Thyroid gland (tissue), 4 donors: ENCODE measurements at places on chromosomes 13 and 19. TPM values are rescaled to one million over a fixed set of nuclear protein-coding genes. Genes with fewer than 3 reads are reported as not detected.

Gene CRTC1
- total RNA-seq: 13.7 TPM

DNA sequence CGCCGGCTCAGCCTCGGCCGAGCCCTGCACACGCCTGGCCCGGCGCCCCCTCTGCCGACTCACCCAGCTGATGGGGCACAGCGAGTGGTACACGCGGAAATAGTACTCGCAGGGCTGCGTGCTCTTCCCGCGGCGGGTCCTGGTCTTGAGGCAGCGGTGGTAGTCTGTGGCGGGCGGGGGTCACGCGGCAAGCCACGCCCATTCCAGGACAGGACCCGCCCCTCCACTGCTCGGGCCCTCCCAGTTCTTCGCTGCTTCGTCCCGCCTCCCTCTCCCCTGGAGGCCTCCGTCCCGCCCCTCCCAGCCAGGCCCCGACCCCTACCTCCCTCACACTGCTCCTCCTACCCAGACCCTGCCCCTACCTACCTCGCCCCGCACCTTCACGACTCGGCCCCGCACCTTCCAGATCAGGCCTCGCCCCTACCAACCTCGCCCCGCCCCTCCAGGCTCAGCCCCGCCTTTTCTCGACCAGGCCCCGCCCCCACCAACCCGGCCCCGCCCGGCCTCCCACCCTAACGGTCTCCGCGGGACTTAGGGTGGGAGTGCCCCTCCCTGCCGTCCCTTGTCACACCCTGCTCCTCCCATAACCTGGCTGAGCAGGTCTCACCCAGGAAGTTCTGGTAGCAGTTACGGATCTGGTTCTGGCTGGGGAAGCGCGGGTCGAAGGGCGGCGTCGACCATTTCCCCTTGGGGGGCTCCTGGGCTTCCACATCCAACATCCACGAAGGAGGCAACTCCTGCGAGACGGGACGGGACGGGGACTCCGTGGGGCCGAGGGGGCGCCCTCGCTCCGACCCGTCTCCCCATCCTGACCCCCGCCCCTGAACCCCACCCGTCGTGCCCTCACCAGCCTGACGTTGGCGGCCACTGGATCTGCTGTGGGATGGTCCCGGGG is 469 bp downstream of the COX6B2 start:
- H3K36me3 ChIP-seq: no peaks in the 10 kb centered on the region
- DNase-seq: peak; percentile 31
- H3K27ac ChIP-seq: no peak overlapping the region
- H3K4me3 ChIP-seq: peak overlapping the region; percentile 23
- peaks cover 25% of the 10 kb centered on the region for H3K27me3 ChIP-seq

- no peaks in the 10 kb centered on the region for H3K4me1 ChIP-seq
- no peak overlapping the region for H3K27ac ChIP-seq
- H3K36me3 ChIP-seq: no peaks in the 10 kb centered on the region
- no peak overlapping the region for H3K4me3 ChIP-seq
- H3K27me3 ChIP-seq: no peaks in the 10 kb centered on the region
Observed at GRCh38 chr13:101718496-101718895, 266.0 kb downstream of the ITGBL1 start.

DNA sequence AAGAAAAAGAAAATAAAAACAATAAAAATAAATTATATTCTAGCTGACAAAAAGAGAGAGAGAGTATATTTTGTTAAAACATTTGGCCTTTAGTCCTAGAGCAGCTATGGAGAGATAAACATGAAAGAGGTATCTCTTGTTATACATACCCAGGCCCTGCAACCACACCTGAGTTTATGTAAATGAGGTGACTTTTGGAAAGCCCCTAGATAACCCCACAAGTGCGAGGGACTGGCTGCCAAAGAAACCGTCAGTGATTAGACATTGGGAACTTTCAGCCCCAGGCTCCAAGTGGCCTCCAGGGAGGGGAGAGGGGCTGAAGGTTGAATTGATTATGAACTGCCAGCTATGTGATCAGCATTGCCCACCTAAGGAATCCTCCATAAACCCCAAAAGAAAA is 2.1 kb upstream of the NLRP7 start:
- no peak overlapping the region for H3K4me3 ChIP-seq
- no peak for DNase-seq
- no peak overlapping the region for H3K27ac ChIP-seq
- H3K27me3 ChIP-seq: no peaks in the 10 kb centered on the region

DNA sequence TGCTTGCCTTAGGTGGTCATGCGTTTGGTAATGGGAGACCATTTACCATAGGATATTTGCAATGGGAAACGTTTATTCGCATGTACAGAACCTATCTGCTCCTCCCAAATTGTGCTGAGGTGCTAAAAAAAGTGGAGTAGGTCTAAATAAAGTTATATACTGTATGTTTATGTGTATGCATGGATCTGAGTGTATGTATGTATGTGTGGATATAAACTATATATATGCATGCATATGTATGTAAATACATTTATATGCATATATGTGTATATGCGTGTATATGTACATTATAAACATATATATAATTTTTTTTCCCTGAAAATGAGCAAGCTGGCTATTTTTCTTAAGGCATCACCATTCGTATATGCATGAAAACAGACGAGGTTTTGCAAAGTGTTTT is 95.9 kb downstream of the HS6ST3 start:
- no peak for DNase-seq
- H3K27me3 ChIP-seq: no peaks in the 10 kb centered on the region
- no peaks in the 10 kb centered on the region for H3K36me3 ChIP-seq
- no peaks in the 10 kb centered on the region for H3K4me1 ChIP-seq
- no peak overlapping the region for H3K27ac ChIP-seq

GRCh38 chr19:1577090-1577928 is 9.2 kb upstream of the MEX3D start:
- DNase-seq: peak; percentile 37
- H3K4me3 ChIP-seq: no peak overlapping the region
- H3K27me3 ChIP-seq: no peaks in the 10 kb centered on the region
- no peaks in the 10 kb centered on the region for H3K4me1 ChIP-seq
- peaks cover 33% of the 10 kb centered on the region for H3K36me3 ChIP-seq
- H3K27ac ChIP-seq: no peak overlapping the region

GRCh38 chr19:1933942-1934341 is 7.0 kb upstream of the CSNK1G2 start:
- H3K36me3 ChIP-seq: no peaks in the 10 kb centered on the region
- DNase-seq: no peak
- no peaks in the 10 kb centered on the region for H3K27me3 ChIP-seq
- peaks cover 10% of the 10 kb centered on the region for H3K4me1 ChIP-seq
- H3K4me3 ChIP-seq: no peak overlapping the region

Gene ENOX1
- 1.8 TPM for total RNA-seq

GRCh38 chr19:19486343-19487076 is 28.8 kb downstream of the TSSK6 start:
- no peaks in the 10 kb centered on the region for H3K27me3 ChIP-seq
- H3K27ac ChIP-seq: no peak overlapping the region
- peaks cover 27% of the 10 kb centered on the region for H3K4me1 ChIP-seq
- no peak overlapping the region for H3K4me3 ChIP-seq
- no peak for DNase-seq

GRCh38 chr19:28859811-28860210 is 353.1 kb downstream of the UQCRFS1 start:
- H3K4me1 ChIP-seq: peaks cover 42% of the 10 kb centered on the region
- no peak for DNase-seq
- no peaks in the 10 kb centered on the region for H3K27me3 ChIP-seq
- H3K27ac ChIP-seq: no peak overlapping the region
- no peak overlapping the region for H3K4me3 ChIP-seq

DNA sequence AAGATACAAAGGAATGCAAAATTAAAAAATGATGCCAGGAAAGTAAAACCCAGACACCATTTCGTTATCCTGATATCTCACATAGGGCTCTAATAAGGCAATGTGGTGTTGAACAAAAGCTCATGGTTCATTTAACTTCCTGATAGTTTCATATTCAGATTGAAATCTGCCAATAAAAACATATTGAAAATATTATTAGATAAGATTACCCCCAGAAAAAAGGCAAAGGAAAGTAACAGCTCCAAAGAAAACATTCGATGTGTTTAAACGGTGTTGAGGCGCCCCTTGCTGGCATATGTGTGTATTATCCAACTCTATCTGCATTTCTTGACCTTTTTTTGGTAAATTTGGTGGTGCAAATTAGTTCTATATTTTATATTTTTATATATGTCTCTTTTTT is 75.9 kb downstream of the ESD start:
- no peak overlapping the region for H3K4me3 ChIP-seq
- peak; percentile 53 for DNase-seq
- no peaks in the 10 kb centered on the region for H3K4me1 ChIP-seq

DNA sequence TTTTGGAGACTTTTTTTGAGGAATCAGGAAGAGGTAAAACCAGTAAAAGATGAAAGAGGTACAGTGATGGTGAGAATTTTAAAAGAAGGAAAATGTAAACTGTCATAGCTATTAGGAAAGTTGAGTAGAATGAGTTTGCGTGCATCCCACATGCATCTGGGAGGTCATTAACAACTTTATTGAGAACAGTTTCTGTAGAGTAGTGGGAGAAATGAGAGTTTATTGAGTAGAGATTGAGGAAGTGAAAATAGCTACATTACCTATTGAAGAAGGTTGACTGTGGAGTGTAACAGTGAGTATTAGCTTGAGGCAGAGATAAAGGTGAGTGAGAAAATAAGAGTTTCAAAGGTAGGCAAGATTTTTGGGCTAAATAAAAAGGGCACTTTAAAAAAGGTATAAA is 38.7 kb downstream of the BRCA2 start:
- no peaks in the 10 kb centered on the region for H3K36me3 ChIP-seq
- no peak overlapping the region for H3K27ac ChIP-seq
- no peak for DNase-seq
- H3K4me1 ChIP-seq: no peaks in the 10 kb centered on the region
- no peaks in the 10 kb centered on the region for H3K27me3 ChIP-seq

GRCh38 chr19:49602806-49603205 is 11.8 kb downstream of the PRR12 start:
- H3K27me3 ChIP-seq: no peaks in the 10 kb centered on the region
- no peaks in the 10 kb centered on the region for H3K4me1 ChIP-seq
- H3K36me3 ChIP-seq: peaks cover 48% of the 10 kb centered on the region
- no peak overlapping the region for H3K27ac ChIP-seq
- no peak overlapping the region for H3K4me3 ChIP-seq

GRCh38 chr19:43362745-43363144 is 9.3 kb downstream of the CD177 start:
- H3K27me3 ChIP-seq: no peaks in the 10 kb centered on the region
- no peak overlapping the region for H3K27ac ChIP-seq

Gene GSK3A
- 32.6 TPM for total RNA-seq

Gene ELAVL3
- not detected for total RNA-seq

Gene ILF3
- 150 TPM for total RNA-seq

GRCh38 chr19:48989701-48990291 is 3.3 kb downstream of the GYS1 start:
- DNase-seq: no peak
- peaks cover 7% of the 10 kb centered on the region for H3K36me3 ChIP-seq
- no peaks in the 10 kb centered on the region for H3K27me3 ChIP-seq
- H3K4me1 ChIP-seq: peaks cover 20% of the 10 kb centered on the region

Gene ZGLP1
- 2.0 TPM for total RNA-seq

- DNase-seq: no peak
- H3K4me1 ChIP-seq: no peaks in the 10 kb centered on the region
- H3K27ac ChIP-seq: no peak overlapping the region
- H3K27me3 ChIP-seq: no peaks in the 10 kb centered on the region
- peaks cover 5% of the 10 kb centered on the region for H3K36me3 ChIP-seq
Observed at GRCh38 chr13:46751811-46752635, 44.9 kb downstream of the ESD start.

Gene NEK3
- 8.4 TPM for total RNA-seq

DNA sequence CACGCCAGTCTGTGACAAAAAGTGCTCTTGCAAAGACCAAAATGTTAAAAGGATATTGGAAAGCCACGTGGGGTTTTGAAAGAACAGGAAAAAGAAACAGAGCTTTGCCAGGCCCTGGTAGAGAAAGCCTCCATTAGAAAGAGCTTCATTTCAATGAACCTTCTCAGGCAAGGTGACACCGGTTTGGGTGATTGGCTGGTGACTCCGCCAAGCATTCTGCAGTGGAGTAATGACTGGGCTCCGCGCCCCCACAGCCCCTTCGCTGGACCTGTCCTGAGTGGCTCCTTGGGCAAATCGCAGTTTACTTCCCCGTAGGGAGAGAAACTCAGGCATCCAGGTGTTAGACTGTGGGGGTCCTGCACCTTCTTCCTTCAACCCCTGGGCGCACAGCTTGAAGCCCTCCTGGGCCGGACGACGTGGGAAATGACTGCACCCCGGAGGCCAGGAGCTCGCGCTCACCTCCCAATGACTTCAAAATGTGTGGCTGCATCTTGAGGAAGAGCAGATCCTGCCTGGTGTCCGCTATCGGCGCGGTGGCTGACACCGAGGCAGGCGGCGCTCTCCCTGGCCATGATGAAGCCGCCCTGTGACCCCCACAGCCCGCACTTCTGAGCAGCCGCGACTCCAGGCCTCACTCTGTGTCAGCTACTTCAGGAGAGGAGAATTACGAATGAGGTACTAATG is 444.6 kb upstream of the SGCG start:
- H3K27ac ChIP-seq: no peak overlapping the region
- no peak for DNase-seq
- no peaks in the 10 kb centered on the region for H3K4me1 ChIP-seq
- no peak overlapping the region for H3K4me3 ChIP-seq
- H3K36me3 ChIP-seq: no peaks in the 10 kb centered on the region
- H3K27me3 ChIP-seq: no peaks in the 10 kb centered on the region

GRCh38 chr13:74129500-74130191 is 4.6 kb downstream of the KLF12 start:
- H3K4me3 ChIP-seq: no peak overlapping the region
- H3K27me3 ChIP-seq: no peaks in the 10 kb centered on the region
- DNase-seq: no peak
- no peak overlapping the region for H3K27ac ChIP-seq
- peaks cover 6% of the 10 kb centered on the region for H3K4me1 ChIP-seq

DNA sequence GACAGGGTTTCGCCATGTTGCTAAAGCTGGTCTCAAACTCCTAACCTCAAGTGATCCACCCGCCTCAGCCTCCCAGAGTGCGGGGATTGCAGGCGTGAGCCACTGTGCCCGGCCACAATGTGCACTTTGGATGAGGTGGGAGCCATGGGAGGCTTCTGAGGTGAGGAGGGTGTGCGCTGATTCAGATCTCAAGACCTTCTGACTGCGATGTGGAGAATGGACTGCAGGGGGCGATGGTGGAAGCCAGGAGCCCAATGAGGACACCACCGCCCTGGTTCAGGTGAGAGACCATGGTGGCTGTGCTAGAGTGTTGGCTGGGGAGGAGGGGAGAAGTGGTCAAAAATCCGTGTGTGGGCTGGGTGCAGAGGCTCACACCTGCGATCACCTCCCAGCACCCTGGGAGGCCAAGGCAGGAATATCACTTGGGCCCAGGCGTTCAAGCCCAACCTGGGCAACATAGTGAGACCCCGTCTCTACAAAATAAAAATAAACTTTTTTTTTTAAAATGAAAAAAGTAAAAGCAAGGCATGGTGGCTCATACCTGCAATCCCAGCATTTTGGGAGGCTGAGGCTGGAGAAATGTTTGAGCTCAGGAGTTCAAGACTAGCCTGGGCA is 5.6 kb downstream of the INAFM1 start:
- H3K36me3 ChIP-seq: no peaks in the 10 kb centered on the region
- H3K27me3 ChIP-seq: no peaks in the 10 kb centered on the region
- no peak overlapping the region for H3K27ac ChIP-seq
- no peak overlapping the region for H3K4me3 ChIP-seq
- no peak for DNase-seq
